ENCODE measurements at places on chromosomes 11 and 22.

DNA sequence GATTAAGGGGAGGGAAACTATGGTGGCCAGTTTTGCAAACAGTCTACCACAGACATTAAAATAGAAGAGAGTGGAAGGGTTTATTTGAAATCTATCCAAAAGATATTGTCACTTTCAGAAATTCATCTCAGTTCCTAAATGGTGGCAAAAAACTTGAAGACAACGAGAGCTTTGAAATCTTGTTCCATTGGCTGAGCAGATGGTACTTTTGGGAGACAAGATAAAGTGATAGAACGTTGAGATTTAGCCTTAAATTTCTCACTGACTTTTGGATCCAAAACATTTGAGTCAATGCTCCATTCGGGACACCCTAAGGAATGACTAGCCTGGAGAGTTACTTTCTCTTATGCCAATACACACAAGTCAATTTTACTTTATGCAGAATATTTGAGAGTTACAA is 319.1 kb upstream of the LARGE1 start:
- DNase-seq, result no peak

GRCh38 chr11:74815966-74816365 is 67.3 kb downstream of the RNF169 start:
- DNase-seq, result no peak

DNA sequence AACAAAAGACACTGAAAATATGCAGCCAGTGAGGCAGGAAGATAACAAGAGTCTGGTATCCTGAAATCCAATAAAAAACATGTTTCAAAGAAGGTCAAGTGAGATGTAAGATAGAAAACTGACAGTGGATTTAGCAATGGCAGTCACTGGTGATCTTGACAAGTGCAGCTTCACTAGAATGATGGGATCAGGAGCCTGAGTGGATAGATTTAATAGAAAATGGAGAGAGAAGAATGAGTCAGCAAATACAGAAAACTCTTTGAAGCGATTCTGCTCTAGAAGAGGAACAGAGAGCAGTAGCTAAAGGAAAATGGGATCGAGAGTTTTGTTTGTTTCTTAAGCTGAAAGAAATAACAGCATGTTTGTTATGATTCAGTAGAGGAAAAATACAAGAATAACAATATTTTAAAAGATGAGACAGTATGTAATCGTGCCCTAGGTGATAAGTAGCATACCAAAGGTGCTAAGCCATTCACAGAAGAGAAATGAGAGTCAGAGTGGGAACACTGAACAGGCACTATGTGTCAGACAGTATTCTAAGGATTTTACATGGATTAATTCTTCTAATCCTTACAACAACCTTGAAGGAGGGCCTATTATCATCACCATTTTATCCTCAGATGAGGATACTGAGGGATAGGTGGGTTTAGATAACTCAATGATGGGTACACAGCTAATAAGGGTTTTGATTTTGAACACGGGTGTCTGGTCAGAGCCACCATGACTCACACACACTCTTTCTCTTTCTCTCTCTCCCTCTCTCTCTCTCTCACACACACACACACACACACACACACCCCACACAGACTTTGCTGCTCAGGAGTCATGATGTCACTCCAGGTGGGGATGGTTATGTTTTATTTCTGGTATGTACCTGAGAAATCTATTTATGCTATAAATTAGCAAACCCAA is 36.3 kb downstream of the MRE11 start:
- DNase-seq, result no peak

GRCh38 chr11:85737738-85738137 is 51.7 kb upstream of the CCDC89 start:
- DNase-seq, result no peak

DNA sequence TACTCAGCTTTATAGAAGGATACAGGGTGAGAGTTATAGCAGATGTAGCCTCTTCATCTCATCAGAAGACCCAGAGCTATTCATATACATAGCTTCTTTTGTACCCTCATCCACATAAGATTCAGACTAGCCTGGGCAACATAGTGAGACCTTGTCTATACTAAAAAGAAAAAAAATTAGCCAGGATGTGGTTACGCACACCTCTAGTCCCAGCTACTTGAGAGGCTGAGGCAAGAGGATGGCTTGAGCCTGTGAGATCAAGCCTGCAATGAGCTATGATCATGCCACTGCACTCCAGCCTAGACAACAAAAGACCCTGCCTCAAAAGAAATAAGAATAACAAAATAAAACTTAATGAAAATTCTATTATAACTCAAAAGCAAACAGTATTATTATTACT is 36.7 kb upstream of the B3GNT6 start:
- no peak for DNase-seq

DNA sequence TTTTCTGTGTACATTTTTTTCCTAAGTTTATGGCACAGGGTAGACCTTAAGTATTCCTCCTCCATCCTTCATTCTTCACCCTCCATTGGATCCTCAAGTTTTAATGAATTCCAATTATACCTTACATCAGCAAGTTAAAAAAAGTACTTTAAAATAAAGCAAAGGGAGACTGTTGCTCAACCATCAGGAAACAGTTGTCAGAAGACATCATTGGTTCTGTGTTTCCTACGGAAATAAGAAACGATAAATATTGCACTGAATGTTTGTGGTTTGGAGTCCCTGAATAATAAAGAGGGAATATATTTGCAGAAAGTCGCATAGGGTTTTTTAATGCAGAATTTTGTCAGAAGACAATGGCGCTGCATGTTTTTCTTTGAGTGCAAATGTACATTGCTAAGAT is 28.1 kb upstream of the LDHA start:
- DNase-seq, result no peak

Measured in fibroblast of skin of scalp (primary cell).